ENCODE measurements at places on chromosomes 7 and 10. TPM values are rescaled to one million over a fixed set of nuclear protein-coding genes. Genes with fewer than 3 reads are reported as not detected.

DNA sequence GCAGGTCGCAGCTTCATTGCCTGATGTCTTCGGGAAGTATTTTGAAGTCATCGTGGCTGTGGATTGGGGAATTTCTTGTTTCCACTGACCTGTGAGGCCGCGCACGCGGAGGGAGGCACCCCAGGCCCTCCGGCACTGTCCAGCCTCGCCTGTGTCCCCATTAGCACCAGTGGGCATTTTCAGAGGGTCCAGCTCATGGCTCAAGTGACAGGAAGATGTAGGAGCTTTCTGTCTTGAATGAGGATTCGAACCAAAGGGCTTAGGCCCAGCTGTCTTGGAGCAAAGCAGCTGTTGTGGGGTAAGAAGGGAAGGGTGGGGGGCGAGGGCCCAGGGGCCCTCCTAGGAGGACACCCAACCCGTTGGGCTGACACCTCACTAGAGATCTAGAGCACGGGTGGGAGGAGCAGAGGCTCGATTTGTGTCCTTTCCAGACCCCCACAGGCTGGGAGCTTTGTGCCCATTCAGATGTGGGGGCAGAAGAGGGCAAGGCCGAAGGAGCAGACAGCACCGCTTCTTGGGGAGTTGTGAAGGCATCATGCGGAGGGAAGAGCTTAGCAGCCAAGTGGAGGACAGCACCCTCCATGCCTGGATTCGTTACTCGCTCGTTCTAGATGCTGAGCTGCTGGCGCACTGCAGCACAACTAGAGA lies 914 bp downstream of the ZNF37A start:
- no peak for DNase-seq

DNA sequence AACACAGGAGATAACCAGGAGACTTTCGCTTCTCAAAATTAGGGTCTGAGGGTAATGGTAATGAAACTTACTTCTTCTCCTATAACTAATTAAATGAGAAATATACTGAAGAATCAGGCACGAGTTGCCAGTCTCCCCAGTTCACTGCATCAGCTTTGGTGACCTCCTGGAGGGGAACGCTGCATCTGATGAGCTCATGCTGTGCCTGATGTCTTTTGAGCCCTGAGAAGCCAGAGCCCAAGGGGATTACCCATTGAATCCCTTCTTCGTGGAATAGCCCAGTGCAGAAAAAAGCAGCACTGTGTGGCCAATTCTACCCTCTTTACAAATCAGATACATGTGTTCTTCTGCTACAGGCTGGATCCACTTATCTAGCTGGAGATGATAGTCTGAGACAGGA lies 45.1 kb downstream of the CYP2C9 start:
- no peak for DNase-seq

DNA sequence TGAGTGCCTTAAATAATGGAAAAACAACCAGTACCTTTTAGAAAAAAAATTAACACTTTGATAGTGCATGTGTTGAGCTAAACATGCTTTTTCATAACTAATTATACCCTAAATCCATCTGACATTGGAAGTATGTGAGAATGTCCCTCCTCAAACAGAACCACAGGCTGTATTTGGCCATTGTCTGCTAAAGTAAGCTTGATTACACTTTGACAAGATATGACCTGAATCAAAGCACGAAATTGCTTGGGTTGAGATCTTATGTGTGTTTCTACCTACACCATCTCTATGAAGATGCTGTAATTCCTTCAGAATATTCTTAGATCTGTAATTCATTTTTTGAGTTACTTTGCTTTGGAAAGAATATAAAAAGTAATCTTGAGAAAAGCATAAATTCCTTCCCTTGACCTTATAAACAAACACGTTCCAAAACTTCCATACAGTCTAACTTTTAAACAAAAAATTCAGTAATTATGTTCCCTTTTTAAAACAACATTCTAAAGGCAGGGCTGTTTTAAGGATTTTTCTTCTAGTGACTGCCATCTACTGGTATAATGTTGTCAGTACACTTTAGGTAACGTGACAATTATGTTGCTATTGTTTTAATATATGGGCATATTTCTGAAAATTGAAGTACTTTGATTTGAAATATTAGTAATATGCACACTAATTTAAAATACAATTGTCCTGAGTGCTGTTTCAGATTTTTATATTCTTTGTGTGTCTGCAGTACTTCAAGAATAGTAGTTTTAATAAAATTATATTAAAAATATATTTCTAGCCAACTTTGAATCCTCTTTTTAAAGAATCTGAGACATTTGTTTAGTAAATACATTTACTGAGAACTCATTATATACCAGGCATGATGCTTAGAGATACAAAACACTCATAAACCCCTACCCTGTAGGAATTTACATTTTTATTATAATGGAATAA lies 20.9 kb downstream of the CD36 start:
- no peak for DNase-seq

GRCh38 chr10:75755528-75755927 lies 324.1 kb downstream of the LRMDA start:
- DNase-seq: no peak

Gene NUTM2E
- total RNA-seq: 0.28 TPM

All from H1 (cell line).